NCI-H524 (cell line): ENCODE measurements at places on chromosomes 5 and 9.
A peak's percentile ranks its signal among the peaks of the same experiment; 100 is the strongest.

GRCh38 chr5:37665272-37665671 lies 174.6 kb downstream of the GDNF start:
- DNase-seq: no peak

- no peak for DNase-seq
Measured at GRCh38 chr9:131468031-131468430, 34.7 kb upstream of the POMT1 start.

DNA sequence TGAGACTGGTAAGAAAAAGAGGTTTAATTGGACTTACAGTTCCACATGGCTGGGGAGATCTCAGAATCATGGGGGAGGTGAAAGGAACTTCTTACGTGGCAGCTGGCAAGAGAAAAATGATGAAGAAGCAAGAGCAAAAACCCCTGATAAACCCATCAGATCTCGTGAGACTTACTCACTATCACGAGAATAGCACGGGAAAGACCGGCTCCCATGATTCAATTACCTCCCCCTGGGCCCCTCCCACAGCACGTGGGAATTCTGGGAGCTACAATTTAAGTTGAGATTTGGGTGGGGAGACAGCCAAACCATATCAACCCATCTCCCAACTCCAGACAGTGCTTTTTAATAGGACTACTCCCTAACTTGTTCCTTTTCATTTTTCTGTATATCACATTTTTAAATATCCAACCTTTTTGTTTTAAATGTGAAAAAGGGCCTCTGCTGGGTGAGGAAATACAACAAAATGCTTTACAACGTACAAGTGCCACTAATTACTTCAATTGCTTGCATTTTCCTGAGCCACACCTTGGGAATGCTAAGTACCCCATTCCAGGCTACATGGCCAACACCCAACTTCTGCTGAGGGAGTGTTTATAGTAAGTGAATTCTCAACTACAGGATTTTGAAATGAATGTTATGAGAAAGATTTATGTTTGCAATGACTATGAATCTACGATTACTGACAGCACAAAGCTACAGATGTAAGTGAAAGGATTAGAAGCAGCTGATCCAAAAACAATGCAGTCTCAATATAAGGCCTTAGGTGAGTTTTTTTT lies 294.1 kb upstream of the CD180 start:
- no peak for DNase-seq

DNA sequence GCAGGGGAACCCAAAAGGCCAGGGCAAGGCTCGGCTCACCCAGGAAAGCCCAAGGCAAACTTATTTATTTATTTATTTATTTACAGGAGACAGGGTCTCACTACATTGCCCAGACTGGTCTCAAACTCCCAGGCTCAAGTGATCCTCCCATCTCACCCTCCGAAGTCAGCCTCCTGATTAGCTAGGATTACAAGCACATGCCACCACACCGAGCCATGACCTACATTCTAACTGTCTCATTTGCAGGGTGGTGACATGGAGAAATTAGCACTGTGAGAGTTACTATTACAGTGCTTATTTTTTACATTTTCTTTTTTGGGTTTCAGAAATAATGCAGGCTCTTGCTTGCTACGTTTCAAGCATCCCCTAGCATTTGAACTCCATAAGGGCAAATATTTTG lies 18.1 kb downstream of the ARHGEF37 start:
- no peak for DNase-seq

- no peak for DNase-seq
Measured at GRCh38 chr9:131982671-131983239, 96.9 kb downstream of the MED27 start.

GRCh38 chr5:79133657-79134451 lies 22.2 kb downstream of the BHMT start:
- DNase-seq: peak; percentile 54
